ENCODE measurements at places on chromosomes 1 and 21.

GRCh38 chr1:164707868-164708331 lies 148.9 kb downstream of the PBX1 start:
- DNase-seq, result no peak

- DNase-seq, result no peak
Measured at GRCh38 chr1:39690794-39691382, 345 bp downstream of the HPCAL4 start.

DNA sequence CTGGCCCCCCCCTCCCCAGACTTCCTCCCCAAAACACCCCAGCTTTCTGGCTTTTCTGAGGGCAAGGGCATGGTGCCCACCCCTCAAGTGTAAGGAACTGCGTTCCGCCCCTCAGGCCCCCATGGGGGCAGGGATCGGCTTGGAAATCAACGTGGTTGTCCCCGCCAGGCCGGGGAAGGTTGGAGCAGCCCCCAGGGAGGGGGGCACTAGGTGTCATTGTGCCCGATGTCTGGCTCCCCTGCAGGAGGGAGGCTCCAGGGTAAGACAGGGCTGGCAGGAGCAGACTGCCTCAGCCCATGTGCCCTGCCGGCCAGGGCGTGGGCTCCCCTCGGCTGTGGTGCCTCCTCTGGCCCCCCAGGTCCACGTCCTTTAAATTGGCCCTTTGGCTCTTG lies 7.4 kb upstream of the TFAP2E start:
- no peak for DNase-seq

- no peak for DNase-seq
Measured at GRCh38 chr1:198558402-198558801, 17.9 kb upstream of the ATP6V1G3 start.

DNA sequence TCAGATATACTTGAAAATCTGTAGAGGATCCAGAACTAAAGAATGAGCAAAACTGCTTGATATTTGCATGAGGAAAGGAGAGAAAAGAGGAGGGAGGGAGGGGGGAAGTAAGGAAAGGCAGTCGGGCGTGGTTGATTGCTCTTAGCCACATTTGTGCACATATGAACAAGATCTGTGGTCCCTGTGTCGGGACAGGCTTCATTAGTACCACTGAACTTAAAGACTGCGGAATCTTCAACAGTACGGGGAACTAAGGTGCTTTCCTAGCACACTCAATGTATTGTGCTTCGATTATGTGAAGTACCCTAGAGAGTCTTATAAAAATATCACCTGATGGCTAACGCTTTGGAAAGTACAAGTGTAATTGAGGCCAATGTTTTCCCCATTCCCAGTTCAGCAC lies 59.9 kb downstream of the ZBTB18 start:
- no peak for DNase-seq

- no peak for DNase-seq
Measured at GRCh38 chr1:162756523-162756922, 34.0 kb upstream of the HSD17B7 start.
